WTC11 (cell line): ENCODE measurements at places on chromosomes 12 and 14. TPM values are rescaled to one million over a fixed set of nuclear protein-coding genes. Genes with fewer than 3 reads are reported as not detected.

- peaks cover 17% of the 10 kb centered on the region for H3K27me3 ChIP-seq
- no peak overlapping the region for H3K4me3 ChIP-seq
- DNase-seq, result no peak
These were observed 319.4 kb downstream of the TMEM121 start for GRCh38 chr14:105845725-105846309.

- H3K36me3 ChIP-seq, result no peaks in the 10 kb centered on the region
- DNase-seq, result no peak
- no peak overlapping the region for H3K4me3 ChIP-seq
- no peaks in the 10 kb centered on the region for H3K27me3 ChIP-seq
- H3K27ac ChIP-seq, result no peak overlapping the region
- H3K4me1 ChIP-seq, result peaks cover 7% of the 10 kb centered on the region
These were observed 14.1 kb downstream of the PLCZ1 start for GRCh38 chr12:18723752-18724151.

DNA sequence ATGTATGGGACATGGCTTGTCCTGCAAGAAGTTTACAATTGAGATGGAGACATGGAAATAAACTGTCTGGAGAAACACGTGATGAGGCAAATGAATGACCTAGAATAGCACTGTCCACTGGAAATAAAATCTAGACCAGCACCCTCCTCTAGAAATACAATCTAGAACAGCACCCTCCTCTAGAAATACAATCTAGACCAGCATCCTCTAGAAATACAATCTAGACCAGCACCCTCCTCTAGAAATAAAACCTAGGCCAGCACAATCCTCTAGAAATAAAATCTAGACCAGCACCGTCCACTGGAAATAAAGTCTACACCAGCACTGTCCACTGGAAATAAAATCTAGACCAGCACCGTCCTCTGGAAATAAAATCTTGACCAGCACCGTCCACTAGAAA lies 69.2 kb upstream of the RFLNA start:
- no peak overlapping the region for H3K27ac ChIP-seq
- H3K36me3 ChIP-seq, result peaks cover 9% of the 10 kb centered on the region
- DNase-seq, result no peak

DNA sequence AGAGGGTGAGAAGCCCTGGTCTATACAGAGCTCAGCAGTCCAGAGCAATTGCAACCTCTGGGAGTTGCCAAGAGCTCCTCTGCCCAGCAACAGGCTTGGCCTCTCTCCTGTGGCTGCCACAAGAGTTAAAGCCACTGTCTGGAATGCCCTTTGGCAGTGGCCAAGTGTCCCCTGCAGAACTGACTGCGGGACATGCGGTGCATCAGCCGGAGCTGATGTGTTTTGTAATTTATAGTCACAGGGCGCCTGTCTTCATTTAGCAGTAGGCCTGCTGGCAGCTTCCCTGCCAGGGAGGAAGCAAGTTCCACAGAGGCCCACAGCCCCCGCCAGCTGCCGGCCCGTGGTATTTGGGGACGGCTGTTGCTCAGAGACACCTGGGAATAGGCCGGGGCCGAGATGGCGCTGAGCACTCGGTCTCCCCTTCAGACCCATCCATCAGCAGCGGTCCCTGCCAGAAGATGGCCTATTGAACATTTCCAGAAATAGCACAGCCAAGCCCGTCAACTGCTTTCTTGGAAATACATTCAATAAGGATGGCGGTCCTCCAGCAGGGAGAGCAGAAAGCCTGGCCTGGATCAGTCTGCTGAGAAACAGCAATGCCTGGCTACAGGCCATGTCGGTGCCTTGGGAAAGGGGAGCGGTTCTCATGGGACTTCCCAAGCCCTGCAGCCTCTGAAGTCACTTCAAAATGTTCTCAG lies 217.4 kb downstream of the CRADD start:
- no peaks in the 10 kb centered on the region for H3K36me3 ChIP-seq
- no peaks in the 10 kb centered on the region for H3K27me3 ChIP-seq
- H3K27ac ChIP-seq, result no peak overlapping the region
- peaks cover 37% of the 10 kb centered on the region for H3K4me1 ChIP-seq
- no peak for DNase-seq

DNA sequence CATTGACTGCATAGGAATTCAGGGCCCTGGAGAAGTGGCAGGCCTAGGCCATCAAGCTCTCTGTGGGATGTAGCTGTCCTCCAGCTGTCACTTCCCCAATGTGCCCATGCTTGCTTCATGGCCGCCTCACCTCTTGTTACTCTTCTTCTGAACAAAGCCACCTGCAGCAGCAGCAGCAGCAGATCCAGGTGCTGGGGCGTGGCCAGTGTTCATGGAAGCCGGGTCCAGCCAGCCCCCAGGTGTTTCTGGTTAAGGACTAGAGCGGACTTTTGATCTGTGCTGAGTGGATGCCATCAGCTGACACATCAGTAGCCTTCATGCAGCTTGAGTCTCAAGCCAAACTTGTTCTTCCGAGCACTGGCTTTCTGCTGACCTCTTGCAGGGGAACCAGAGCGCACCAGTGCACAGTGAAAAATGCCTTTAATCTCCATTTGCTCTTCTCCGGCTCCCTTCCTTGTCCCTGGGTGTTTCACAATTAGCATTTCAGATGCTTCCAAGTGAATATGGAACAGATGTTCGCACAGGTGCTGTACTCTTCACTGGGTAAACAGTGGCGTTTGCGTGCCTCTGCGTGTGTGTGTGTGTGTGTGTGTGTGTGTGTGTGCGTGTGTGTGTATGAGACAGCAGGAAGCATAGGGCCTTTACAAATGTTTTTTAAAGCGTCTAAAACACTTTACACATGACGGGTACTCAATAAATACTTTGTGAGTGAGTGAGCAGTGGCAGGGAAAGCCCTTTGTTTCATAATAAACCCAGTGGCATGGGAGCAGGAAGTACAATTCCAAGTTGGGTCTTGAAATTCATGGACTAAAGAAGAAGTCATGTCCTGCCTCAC lies 20.1 kb downstream of the TPCN1 start:
- no peaks in the 10 kb centered on the region for H3K27me3 ChIP-seq
- H3K36me3 ChIP-seq, result peaks cover 29% of the 10 kb centered on the region

GRCh38 chr12:121217761-121218160 lies 7.8 kb downstream of the P2RX4 start:
- no peaks in the 10 kb centered on the region for H3K27me3 ChIP-seq
- no peak overlapping the region for H3K27ac ChIP-seq
- DNase-seq, result no peak
- no peak overlapping the region for H3K4me3 ChIP-seq
- H3K4me1 ChIP-seq, result no peaks in the 10 kb centered on the region

- H3K27me3 ChIP-seq, result no peaks in the 10 kb centered on the region; the same call in 1 of the 2 replicates
- no peak for DNase-seq
- no peaks in the 10 kb centered on the region for H3K36me3 ChIP-seq
- no peak overlapping the region for H3K4me3 ChIP-seq
- peaks cover 8% of the 10 kb centered on the region for H3K4me1 ChIP-seq
These were observed 23.7 kb downstream of the VDR start for GRCh38 chr12:47881051-47881450.

GRCh38 chr12:31387466-31387865 lies 61.5 kb upstream of the SINHCAF start:
- peak overlapping the region; percentile 99 for H3K27ac ChIP-seq
- H3K4me3 ChIP-seq, result peak overlapping the region; percentile 69
- H3K4me1 ChIP-seq, result peaks cover 79% of the 10 kb centered on the region
- H3K27me3 ChIP-seq, result no peaks in the 10 kb centered on the region
- H3K36me3 ChIP-seq, result peaks cover 1% of the 10 kb centered on the region; the same call in 1 of the 2 replicates

- H3K27me3 ChIP-seq, result no peaks in the 10 kb centered on the region; the same call in 1 of the 2 replicates
- no peak overlapping the region for H3K4me3 ChIP-seq
- no peak overlapping the region for H3K27ac ChIP-seq
- DNase-seq, result no peak
- no peaks in the 10 kb centered on the region for H3K36me3 ChIP-seq
- no peaks in the 10 kb centered on the region for H3K4me1 ChIP-seq
These were observed 209.8 kb downstream of the BCL11B start for GRCh38 chr14:99062216-99062615.

DNA sequence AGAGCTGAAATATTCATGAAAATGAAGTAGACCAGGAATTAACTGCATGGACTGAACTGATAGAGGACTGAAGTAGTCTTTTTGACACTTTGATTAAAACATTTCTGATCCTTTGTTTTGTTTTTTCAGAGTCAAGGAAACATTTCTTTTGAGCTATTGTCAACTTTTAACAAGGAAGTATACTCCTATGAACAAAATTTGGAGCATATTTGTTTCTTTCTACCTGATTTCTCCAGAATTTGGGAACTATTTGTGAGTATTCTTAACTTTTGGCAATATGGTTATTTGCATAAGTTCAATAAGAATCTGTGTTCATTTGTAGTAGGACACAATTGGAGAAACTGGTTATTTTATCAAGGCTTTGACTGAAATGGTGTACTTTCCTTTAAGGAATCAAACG lies 71.3 kb upstream of the HECTD1 start:
- H3K36me3 ChIP-seq, result peaks cover 67% of the 10 kb centered on the region
- H3K27me3 ChIP-seq, result no peaks in the 10 kb centered on the region; the same call in 1 of the 2 replicates
- H3K27ac ChIP-seq, result no peak overlapping the region
- H3K4me3 ChIP-seq, result no peak overlapping the region

DNA sequence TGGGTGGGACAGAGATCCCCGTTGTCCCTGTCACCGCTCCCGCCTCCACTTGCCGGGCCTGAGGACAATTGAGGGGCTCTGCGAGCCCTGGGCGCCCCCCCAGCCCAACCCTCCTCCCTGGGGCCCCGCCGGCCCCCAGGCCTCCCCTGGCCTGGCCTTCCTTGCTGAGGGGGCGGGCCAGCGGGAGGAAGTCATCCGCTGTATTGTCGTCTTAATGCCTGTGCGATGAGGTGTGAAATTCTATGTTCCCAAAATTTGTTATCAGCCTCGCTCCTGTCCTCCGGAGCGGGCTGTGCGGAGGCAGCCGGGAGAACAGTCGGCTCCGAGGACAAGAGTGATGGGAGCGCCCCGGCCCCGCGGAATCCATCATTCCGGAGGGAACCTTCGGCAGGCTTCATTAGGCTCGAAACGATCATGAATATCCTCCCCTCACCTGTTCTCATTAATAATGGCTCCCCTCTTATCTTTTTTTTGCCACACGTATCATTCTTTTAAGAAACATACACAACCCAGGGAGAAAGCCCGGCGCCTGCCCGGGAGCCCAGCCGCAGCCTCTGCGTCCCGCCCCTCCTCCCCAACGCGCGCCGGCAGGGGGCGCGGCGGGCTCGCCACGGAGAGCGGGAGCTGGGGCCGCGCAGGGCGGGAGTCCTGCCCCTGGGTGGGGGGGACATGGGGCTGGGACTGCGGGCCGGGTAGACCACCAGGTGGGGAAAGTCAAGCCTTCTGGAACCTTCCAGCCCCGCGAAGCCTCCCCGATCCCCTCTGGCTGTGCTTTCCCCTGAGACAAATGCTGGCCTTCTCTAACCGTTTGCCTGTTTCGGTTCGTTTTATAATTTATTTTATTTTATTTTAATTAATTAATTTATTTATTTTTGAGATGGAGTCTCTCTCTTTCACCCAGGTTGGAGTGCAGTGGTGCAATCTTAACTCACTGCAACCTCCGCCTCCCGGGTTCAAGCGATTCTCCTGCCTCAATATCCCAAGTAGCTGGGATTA lies 17.1 kb upstream of the DLK1 start:
- H3K4me1 ChIP-seq, result peaks cover 27% of the 10 kb centered on the region
- no peak overlapping the region for H3K27ac ChIP-seq
- no peaks in the 10 kb centered on the region for H3K36me3 ChIP-seq
- H3K4me3 ChIP-seq, result peak overlapping the region; percentile 75
- peak; percentile 67 for DNase-seq

DNA sequence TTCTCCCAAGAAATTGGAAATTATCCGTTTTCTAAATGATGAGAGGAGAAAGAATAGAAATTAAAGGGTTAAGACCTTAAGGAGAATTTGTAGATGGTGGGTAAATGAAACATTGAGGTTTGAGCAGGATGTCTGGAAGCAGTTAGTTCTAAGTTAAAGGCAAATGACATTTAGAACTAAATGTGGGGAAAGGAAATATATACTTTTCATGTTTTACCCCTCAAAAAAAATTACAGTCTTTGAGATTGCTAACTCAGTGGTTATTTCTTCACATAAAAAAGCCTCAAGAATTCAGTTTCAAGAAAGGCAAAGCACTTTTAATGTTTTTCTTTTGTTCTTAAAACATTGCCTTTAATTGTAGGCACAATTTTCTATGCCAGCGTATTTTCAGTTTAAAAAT lies 114.0 kb downstream of the PLEKHA5 start:
- no peak for DNase-seq
- peaks cover 24% of the 10 kb centered on the region for H3K4me1 ChIP-seq
- no peaks in the 10 kb centered on the region for H3K27me3 ChIP-seq
- H3K27ac ChIP-seq, result peak overlapping the region; percentile 46; the same call in 1 of the 2 replicates
- H3K4me3 ChIP-seq, result no peak overlapping the region
- no peaks in the 10 kb centered on the region for H3K36me3 ChIP-seq

DNA sequence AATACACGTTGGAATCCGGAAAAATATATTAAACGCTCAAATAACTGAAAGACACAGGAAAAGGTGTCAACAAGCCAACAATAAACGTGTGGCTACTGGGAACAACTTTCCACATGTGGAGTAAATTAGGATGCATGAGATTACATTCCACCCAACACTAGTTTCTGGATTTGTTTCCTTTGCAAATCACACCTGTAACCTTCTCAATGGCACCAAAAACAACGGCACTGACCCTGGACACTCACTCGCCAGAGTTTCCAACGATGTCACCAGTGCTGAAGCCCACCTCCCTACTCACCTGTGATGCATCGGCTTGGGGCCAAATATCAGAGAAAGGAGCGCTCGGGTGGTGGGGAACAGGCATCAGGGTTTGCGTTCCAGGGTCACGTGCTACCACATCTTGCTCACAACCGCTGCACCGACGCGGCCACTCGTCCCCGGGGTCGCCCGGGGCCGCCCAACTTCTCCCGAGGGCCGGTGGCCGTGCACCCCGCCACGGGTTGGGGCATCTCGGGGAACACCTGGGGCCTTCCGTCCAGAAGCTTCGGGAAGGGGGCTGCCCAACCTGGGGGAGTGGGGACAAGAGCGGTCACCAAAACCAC lies 629 bp downstream of the PRDM4 start:
- H3K4me1 ChIP-seq, result peaks cover 14% of the 10 kb centered on the region
- peak; percentile 30 for DNase-seq
- peak overlapping the region; percentile 88 for H3K4me3 ChIP-seq

GRCh38 chr14:93092606-93093556 lies 22.8 kb downstream of the ITPK1 start:
- no peak for DNase-seq
- no peaks in the 10 kb centered on the region for H3K36me3 ChIP-seq

GRCh38 chr12:62282057-62282774 lies 22.0 kb downstream of the USP15 start:
- no peak overlapping the region for H3K4me3 ChIP-seq
- DNase-seq, result no peak
- H3K27me3 ChIP-seq, result no peaks in the 10 kb centered on the region
- peaks cover 2% of the 10 kb centered on the region for H3K4me1 ChIP-seq
- H3K27ac ChIP-seq, result no peak overlapping the region

ANKRD33 gene
- 1.7 to 2.3 TPM (median 2.0 TPM) in 3 replicates for total RNA-seq

IGF1 gene
- total RNA-seq, result 0.05 TPM in 1 of 3 replicates, not detected in the others

NOXRED1 gene
- 0.11 to 0.44 TPM (median 0.20 TPM) in 3 replicates for total RNA-seq

GDF3 gene
- total RNA-seq, result 34.4 to 42.0 TPM (median 38.2 TPM) in 3 replicates

DHRS2 gene
- total RNA-seq, result 1.8 to 4.5 TPM (median 1.8 TPM) in 3 replicates

POP5 gene
- 53.9 to 57.7 TPM (median 54.7 TPM) in 3 replicates for total RNA-seq

EMC9 gene
- 41.3 to 47.9 TPM (median 44.4 TPM) in 3 replicates for total RNA-seq

ISCU gene
- total RNA-seq, result 73.8 to 85.9 TPM (median 74.2 TPM) in 3 replicates

DAO gene
- total RNA-seq, result 0.17 TPM in 1 of 3 replicates, not detected in the others

MGAT4C gene
- 2.2 to 4.8 TPM (median 2.4 TPM) in 3 replicates for total RNA-seq
